NT2/D1 (cell line): ENCODE measurements at places on chromosomes 6 and 20.

- no peak for DNase-seq
Observed at GRCh38 chr20:44850272-44850671, 35.2 kb upstream of the YWHAB start.

GRCh38 chr6:52089758-52090348, 2.4 kb upstream of the PKHD1 start:
- no peak for DNase-seq

DNA sequence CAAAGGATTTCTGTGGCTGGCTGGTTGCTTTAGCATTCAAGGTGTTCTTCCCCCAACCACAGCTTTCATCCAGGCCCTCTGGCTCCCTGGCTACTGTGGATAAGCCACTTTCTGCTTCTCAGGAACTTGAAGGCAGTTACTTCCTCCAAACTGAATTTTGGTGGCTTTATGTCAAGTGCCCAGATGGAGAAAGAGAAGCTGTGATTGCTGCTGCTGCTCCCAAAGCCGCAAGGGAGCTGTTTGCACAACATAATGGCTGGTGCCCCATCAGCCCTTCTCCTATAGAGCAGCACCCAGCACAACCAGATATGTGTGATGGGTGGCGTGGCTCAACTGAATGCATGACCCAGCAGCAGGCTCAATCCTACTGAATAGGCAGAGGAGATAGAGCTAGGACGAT, 465.2 kb downstream of the MAFB start:
- DNase-seq, result no peak

- DNase-seq, result no peak
Observed at GRCh38 chr6:28011722-28012121, 54.7 kb downstream of the OR2B6 start.

DNA sequence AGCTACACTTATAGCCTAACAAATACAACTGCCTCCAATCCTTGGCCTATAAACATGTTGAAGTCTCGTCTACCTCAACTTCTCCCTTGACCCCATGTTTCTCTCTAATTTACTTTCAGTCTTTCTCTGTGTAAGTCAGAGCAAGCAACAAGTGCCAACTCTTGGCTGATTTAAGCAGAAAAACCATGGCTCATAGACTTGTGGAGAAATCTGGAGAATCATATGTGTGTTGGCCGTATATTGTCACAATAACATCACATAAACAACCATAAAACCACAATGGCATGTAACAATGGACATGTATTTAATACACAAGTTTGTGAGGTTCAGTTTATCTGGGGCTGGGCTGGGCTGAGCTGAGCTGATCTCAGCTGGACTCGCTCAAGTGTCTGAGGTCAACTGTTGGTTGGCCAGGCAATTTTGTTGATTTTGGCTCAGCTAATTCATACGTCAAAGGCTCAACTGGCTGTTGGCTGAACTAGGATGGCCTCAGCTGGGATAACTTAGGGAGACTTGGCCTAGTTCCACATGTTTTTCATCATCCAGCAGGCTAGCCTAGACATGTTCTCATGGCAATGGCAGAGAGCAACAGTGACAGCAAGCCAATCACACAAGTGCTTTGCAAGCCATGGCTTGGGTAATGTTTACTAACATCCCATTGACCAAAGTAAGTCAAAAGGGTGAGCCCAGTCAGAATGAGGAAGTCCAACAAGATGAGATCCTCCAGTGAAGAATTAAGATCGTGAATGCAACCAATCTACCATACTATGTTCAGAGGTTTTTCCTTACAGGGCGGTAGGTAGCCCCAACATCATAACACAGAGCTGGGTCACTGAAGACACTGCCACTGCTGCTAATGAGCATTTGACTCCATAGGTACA, 12.9 kb upstream of the TBC1D22B start:
- no peak for DNase-seq

GRCh38 chr6:3285049-3285639, 26.4 kb downstream of the PSMG4 start:
- DNase-seq, result no peak

GRCh38 chr20:36447101-36447500, 94.2 kb upstream of the MYL9 start:
- DNase-seq, result no peak

DNA sequence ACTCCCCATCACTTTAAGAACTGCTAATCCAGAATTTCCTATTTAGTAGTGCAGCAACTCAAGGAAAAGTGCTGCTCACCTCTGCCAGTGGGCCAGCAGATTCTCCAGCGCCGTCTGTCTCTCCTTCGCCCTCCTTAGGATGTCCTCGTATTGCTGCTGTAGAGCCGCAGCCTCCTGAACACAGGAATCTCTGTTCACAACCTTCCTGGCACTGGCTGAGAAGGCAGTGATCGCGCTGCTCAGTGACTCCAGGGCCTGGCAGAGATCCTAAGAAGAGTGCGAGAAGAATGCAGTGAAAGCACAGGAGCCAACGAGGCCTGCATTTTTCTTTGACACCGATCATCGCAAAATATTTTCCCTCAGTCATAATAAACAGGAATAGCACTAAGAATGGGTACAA, 209.0 kb downstream of the SYNE1 start:
- DNase-seq, result no peak

- no peak for DNase-seq
Observed at GRCh38 chr20:24990810-24991252, 1.7 kb downstream of the APMAP start.

DNA sequence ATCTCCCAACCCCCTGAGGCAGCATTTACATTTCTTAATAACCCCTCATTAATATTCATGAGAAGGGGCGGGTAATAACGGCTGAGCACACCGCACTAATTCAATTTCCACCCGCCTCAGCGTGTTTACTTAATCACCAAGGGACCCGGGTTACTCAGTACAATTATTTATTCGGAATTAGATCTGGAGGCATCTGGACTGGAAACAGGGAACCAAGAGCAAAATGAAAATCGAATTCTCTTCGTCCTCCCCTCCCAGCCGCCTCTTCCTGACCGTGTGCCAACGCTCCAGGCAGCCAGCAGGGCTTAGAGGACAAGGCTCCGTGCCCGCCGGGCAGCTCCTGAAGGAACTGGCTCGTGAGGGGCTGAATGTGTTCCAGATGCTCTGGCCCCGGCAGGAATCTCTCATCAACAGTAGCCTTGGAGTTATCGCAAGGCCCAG, 23.5 kb upstream of the CTNNBL1 start:
- DNase-seq, result no peak

GRCh38 chr6:138590796-138591709, 91.8 kb upstream of the NHSL1 start:
- peak; percentile 59 for DNase-seq

GRCh38 chr20:8995761-8996160, 73.1 kb upstream of the PLCB4 start:
- no peak for DNase-seq

GRCh38 chr20:48910347-48910781, 11.1 kb upstream of the ARFGEF2 start:
- DNase-seq, result no peak

DNA sequence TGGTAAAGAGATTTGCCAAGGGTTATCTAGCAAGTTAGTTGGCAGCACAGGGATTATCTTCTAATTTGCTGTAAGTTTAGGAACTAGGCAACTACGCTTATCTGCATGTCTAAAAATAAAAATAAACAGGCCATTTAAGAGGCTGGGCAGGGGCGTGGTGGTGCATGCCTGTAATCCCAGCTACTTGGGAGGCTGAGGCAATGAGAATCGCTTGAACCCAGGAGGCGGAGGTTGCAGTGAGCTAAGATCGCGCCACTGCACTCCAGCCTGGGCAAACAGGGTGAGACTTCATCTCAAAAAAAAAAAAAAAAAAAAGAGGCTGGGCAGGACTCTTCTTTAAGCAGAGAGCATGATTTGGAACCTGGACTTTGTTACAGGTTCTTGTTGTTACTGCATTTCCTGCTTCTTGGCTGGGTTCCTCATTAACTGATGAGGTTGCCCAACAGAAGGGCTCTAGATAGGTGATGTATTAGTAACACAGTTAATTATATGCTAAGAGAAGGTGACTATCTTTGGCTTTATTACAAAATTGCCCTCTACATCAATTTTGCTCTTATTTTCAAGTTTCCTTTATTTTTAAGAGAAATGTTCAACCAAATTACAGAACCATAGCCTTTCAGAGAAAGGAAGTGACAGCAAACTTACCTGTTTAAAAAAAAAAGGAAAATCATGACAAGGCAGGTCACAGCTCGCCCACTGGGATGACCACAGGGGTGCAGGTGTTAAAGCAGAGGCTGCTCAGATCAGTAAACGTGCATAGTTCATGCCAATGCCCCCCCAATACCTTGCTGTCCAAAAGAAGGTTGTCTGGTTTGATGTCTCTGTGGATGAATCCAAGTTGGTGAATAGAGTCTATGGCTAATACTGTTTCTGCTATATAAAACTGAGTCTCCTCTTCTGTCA, 32.5 kb downstream of the STK38 start:
- no peak for DNase-seq

GRCh38 chr20:47926731-47927130, 141.4 kb upstream of the SULF2 start:
- no peak for DNase-seq

DNA sequence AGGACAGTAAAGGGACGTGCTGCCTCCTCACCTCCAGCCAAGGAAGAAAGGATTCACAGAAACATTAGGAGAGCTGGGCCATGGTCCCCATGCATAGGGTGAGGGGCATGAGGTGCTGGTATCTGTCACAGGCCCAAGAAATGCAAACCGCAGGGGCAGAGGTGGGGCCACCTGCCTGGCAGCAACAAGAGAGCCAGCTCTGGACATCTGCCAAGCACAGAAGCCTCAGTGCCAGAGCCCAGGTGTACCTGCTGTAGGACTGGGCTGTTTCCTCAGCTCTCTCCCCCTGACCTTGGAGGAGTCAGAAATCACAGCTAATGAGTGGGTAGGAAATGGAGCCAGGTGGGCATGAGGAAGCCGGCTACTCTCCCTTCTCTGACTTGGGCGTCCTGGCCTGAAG, 45.3 kb downstream of the SLC2A12 start:
- DNase-seq, result no peak

DNA sequence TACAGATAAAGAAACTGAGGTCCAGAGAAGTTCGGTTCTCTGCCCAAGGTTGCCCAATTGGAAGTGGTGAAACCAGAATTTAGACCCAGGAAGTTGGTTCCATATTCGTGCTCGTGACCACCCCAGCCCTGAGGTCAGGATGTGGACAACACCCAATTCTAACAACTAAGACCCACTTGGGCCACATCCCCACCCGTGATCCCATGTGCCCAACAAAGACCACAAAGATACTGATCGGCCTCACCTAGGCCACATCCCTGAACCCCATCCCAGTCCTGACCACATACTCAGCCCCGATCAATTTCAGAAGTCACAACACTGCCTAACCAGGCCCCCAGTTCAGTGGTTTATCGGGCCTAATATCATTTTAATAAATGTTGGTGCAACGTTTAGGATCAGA, 138.4 kb downstream of the PREX1 start:
- DNase-seq, result no peak

GRCh38 chr20:40774252-40774651, 85.2 kb upstream of the MAFB start:
- DNase-seq, result no peak

GRCh38 chr20:62782149-62782892, 14.0 kb upstream of the MRGBP start:
- DNase-seq, result no peak

DNA sequence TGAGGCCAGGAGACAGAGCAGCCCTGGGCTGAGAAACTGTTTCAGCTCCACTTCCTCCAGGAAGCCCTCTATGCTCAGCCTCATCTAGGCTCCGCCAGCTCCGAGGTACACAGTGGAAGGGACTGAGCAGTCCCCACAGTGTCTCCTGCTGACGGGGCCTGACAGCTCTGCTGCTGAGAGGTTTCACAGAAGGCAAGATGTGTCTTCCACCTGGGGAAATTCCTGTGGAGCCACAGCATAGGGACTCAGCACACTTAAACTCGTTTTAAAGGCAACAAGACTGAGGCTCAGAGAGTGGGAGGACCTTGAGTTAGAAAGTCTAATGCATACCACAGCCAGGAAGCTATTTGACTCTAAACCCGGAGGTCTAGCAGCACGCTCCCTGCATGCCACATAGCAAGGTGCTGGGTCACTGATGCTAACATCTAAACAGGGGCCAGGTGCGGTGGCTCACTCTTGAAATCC, 6.8 kb downstream of the ADA start:
- no peak for DNase-seq
